Naive thymus-derived CD4-positive, alpha-beta T cell (primary cell): ENCODE measurements at places on chromosomes 12 and 14. TPM values are rescaled to one million over a fixed set of nuclear protein-coding genes. Genes with fewer than 3 reads are reported as not detected.

The GALNT16 gene
- 0.65 TPM for total RNA-seq

The RAB15 gene
- total RNA-seq: 5.1 TPM

The TCL1B gene
- total RNA-seq: not detected in 2 replicates

The MSRB3 gene
- 1.8 TPM for total RNA-seq

The SELPLG gene
- total RNA-seq: 217 and 222 TPM in 2 replicates

The TM7SF3 gene
- 56.9 and 57.3 TPM in 2 replicates for total RNA-seq

The KMT2D gene
- total RNA-seq: 151 TPM

The KRT6C gene
- not detected for total RNA-seq

The VPS33A gene
- 20.2 TPM for total RNA-seq

The KRAS gene
- total RNA-seq: 38.2 TPM

The LRRK2 gene
- not detected in 2 replicates for total RNA-seq

The MAP4K5 gene
- total RNA-seq: 23.4 and 32.5 TPM in 2 replicates

The STXBP6 gene
- total RNA-seq: not detected

The RASAL1 gene
- 1.6 TPM for total RNA-seq

The SLC35E3 gene
- total RNA-seq: 9.2 TPM

The TBX5 gene
- not detected for total RNA-seq

The LHX5 gene
- total RNA-seq: not detected

The ADAM21 gene
- total RNA-seq: not detected
